ENCODE measurements at places on chromosomes 2 and 18.

GRCh38 chr2:217396165-217396564 is 536.3 kb upstream of the TNP1 start:
- DNase-seq = no peak

DNA sequence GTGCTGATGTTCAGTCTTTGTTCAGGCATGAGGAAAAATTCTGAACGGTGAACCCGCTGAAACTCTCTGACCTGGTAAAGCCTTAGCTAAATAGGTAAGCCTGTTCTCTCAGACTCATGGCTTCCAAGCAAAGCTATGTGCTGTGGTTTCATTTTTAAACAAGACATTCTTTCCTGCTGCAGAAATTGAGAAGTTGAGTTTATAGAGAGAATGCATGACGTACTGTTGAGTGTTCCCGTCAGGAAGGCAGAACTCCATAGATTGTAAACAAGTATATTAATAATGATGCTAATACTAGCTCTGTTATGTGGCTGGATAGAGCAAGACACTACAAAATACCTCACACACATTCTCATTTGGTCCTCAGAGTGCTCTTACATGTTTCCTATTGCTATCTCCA is 424.0 kb upstream of the CRIM1 start:
- DNase-seq = no peak

GRCh38 chr2:10635430-10635829 is 54.3 kb downstream of the NOL10 start:
- no peak for DNase-seq

- no peak for DNase-seq
Observed at GRCh38 chr18:12455496-12455895, 47.8 kb downstream of the PRELID3A start.

- no peak for DNase-seq
Observed at GRCh38 chr2:69720404-69720803, 21.5 kb upstream of the ANXA4 start.

- no peak for DNase-seq
Observed at GRCh38 chr18:59833785-59834184, 66.0 kb upstream of the PMAIP1 start.

DNA sequence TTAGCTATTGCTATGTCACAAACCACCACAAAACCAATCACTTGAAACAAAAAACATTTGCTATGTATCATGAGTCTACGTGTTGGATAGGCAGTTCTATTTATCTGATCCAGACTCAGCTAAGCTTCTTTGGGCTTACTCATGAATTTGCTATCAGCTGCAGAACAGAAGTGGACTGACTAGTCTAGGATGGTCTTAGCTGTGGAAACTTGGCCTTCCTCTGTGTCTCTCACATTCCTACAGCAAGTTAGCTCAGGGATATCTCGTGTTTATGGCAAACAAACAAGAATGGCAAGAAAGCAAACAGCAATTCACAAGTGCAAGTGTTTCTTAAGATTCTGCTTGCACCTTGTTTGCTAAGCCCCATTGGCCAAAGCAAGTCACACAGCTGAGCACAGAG is 288.0 kb upstream of the TNP1 start:
- DNase-seq = no peak

GRCh38 chr2:157876786-157877138 is 632 bp upstream of the ACVR1 start:
- DNase-seq = no peak

GRCh38 chr2:100857915-100858314 is 38.0 kb downstream of the NPAS2 start:
- DNase-seq = no peak

GRCh38 chr2:552906-553305 is 124.3 kb downstream of the TMEM18 start:
- no peak for DNase-seq

DNA sequence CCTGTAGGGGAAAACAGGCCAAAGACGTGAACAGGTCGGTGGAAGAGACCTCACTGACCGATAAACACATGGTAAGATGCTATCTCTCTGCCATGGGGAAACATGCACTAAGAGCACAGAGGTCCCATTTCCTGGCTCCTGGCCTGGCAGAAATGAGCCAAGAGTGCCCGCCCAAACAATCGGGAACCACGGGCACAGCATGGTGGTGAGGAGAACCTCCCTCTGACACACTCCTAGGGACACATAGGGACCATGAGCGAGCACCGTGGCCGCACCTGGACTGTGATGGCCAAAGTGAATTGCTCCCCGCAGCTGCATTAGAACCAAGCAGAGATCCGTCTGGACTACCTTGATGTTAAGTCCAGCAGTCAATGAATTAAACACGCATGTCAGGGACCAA is 11.1 kb downstream of the HS6ST1 start:
- no peak for DNase-seq

GRCh38 chr18:22559414-22560274 is 141.9 kb upstream of the CTAGE1 start:
- no peak for DNase-seq

- no peak for DNase-seq
Observed at GRCh38 chr2:142131010-142131669, at the start of gene LRP1B. TSS of gene LRP1B (minus strand) at chr2:142131016. CDS start at chr2:142130729, 287 bp downstream.

GRCh38 chr2:63654959-63655358 is 66.2 kb downstream of the MDH1 start:
- no peak for DNase-seq

DNA sequence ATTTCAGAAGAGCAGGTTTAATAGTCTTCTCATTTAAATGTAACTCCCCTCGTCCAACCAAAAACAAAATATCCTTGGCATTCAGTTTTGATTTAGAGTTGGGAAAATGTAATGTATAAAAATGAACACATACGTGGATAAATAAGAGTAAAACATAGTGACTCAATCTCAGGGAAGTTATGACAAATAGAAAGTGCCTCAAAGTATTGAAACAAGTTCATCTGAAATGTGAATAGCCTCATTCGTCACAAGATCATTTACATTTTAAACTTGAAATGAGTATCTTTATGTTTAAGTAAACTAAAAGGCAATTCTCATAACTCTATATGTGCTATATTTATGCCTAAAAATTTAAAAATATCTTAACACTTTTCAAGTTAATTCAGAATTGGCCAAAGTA is 122.2 kb upstream of the SMAD7 start:
- no peak for DNase-seq

- no peak for DNase-seq
Observed at GRCh38 chr2:175049661-175050060, 44.5 kb upstream of the CHN1 start.

- no peak for DNase-seq
Observed at GRCh38 chr2:52918551-52918950, 849.1 kb upstream of the CHAC2 start.

- DNase-seq = no peak
Observed at GRCh38 chr2:73203055-73203681, 794 bp downstream of the NOTO start.

DNA sequence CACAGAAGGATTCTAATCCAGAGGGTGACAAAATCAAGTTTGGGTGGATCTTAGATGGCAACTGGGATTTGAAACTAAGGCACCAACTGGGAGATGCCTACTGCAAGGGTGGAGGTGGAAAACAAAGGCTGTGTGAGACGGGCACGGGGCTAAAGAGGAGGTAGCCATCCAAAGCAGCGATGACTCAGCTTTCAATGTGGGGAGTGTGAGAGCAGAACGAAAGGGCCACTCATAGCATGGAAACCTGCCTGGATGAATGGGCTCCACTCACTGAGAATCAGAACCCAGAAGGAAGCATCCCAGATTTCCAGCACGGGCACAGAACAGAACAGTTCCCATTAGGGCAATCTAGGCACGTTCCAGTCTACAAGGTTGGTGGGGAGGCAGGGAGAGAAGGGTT is 159.5 kb downstream of the COL4A4 start:
- DNase-seq = no peak

GRCh38 chr2:158031371-158031770 is 70.3 kb upstream of the UPP2 start:
- no peak for DNase-seq

GRCh38 chr18:61635901-61636528 is 256.8 kb downstream of the RNF152 start:
- DNase-seq = no peak

DNA sequence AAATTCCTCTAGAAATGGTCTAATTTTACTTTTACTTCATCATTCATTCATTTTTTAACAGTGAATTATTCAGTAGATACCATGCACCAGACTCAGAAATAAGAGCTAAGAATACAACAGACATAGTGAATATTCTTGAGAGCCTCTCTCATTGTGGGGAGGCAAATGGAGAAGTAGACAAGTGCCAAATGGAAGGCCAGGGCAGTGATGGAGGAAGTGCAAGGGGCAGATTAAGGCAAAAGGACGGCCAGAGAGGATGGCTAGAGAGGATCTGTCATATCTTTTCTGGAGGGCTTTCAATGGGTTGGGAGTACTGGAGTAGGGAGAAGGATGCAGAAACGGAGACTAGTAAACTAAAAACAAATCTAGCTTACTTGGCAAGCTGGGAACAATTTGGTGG is 19.0 kb upstream of the RMDN2 start:
- no peak for DNase-seq

GRCh38 chr2:29361231-29361630 is 246.0 kb downstream of the CLIP4 start:
- DNase-seq = no peak

- DNase-seq = no peak
Observed at GRCh38 chr2:21567395-21567794, 443.6 kb downstream of the TDRD15 start.

GRCh38 chr18:3332376-3332775 is 70.4 kb downstream of the MYL12B start:
- DNase-seq = no peak

GRCh38 chr18:49834258-49834657 is 20.9 kb upstream of the ACAA2 start:
- no peak for DNase-seq

- no peak for DNase-seq
Observed at GRCh38 chr2:99648178-99648844, 158.5 kb upstream of the REV1 start.

GRCh38 chr2:218811382-218811781 is 20.2 kb downstream of the PRKAG3 start:
- no peak for DNase-seq

DNA sequence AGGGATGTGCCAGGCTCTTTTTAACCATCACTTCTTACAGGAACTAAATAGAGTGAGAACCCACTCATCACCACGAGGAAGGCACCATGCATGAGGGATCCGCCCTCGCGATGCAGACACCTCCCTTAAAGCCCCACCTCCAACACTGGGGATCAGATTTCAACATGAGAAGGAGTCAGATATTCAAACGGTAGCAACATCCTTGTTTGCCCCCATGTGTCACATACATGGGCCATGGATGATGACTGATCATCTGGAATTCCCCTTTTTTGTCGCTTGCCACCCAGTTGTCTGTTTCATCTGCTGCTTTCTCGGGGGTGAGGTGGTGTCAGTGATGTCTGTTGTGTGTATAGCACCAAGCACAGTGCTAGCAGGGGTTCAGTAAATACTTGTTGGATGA is 57.9 kb downstream of the NCK2 start:
- peak; percentile 50 for DNase-seq

DNA sequence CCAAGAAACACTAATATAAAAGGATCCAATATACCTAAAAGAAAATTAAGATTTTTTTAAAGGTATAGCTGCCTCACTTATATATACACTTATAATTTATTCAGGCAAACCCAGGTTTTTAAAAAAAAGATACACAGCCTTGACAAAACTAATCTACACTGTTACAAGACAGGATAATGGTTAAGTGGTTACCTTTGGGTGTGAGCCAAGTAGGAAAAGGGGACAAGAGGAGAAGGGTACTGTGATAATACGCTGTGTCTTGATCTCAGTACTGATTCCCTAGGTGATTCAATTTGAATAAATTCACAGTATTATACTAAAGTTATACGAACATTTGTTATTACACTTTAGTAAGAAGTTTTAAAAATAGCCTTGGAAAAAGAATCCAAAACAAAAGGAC is 30.6 kb downstream of the KLHL41 start:
- no peak for DNase-seq

DNA sequence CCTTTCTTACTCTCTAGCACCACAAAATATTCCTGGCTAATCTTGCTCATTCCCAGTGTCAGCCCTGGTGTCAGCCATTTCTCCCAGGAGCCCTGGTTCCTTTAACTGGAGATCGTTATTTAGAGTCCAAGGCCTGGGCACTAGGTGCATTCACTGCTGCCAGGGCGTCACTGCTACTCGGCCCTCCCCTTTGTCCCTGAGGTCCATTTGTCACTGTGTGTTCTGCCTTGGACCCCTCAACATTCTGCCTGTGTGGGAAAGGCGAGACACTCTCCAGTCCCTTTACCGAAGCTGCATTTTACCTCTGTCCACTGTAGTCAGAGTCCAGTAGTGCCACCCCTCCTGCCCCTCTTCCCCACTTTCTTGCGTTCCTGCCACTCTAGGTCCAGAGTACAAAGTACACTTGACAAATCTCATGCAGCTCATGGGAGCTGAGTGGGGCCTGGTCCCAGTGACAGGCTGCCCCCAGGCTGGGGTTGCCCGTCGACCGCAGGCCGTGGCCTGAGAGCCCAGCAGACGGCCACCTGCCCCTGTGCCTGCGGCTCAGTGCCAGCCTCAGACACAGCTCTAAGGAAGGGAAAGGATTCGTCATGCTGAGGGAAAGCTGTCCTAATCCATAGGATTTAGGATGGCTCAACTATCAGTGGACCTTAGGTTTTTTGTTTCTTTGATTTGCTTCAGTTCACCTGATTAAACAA is 52.1 kb downstream of the COPS8 start:
- DNase-seq = no peak

GRCh38 chr2:68188831-68189230 is 31.1 kb downstream of the PNO1 start:
- DNase-seq = no peak

DNA sequence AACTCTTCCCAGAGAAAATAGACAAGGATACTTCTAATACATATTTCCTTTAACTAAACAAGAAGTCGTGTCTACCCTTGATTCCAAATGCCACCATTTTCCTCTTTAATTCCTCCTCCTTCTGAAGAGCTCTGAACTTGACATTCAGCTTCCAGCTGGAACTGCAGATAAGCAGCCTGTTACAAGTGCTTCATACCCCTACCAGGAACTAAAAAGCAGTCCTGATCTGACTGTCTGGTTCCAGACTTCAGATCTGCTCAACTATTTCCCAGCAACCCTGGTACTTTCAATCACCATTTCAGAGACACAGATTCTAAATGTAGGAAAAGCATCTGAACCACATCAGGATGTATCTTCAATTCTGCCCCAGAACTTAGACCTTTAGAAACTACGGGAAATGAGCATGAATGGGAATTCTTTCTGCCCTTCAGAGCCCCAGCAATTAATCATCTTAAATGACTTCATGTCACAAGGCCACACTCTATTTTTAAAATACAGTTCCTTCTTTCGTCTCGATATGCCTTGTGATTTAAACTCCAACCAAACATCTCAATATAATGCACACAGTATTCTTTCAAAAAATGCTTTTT is 159.5 kb downstream of the L3MBTL4 start:
- no peak for DNase-seq

GRCh38 chr2:173008786-173009185 is 66.9 kb upstream of the MAP3K20 start:
- no peak for DNase-seq

DNA sequence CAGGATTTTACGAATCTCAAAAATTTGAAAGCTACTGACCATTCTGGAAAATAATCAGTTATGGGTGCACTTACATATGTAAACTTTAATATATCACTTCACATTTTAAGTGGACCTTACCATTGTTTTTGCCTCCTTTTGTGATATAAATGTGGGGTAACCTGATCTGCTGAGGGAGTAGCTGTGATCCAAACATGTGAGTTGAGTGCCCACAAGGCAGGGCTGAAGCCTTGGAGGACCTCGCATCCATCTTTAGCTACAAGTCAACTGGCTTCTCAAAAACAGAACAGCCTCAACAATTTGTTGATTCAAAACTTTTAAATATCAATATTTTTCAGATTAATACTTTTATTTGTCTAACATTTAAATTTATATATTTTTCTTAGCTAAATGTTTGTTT is 178.2 kb downstream of the PLCL1 start:
- no peak for DNase-seq

- no peak for DNase-seq
Observed at GRCh38 chr2:57758686-57759085, 287.9 kb upstream of the VRK2 start.

Measured in T-helper 17 cell (primary cell).